ENCODE measurements at places on chromosomes 3 and 15.

GRCh38 chr3:143208976-143209714, 89.6 kb downstream of the CHST2 start:
- no peak for DNase-seq

- DNase-seq: no peak
Measured at GRCh38 chr3:165156757-165157420, 39.3 kb downstream of the SLITRK3 start.

DNA sequence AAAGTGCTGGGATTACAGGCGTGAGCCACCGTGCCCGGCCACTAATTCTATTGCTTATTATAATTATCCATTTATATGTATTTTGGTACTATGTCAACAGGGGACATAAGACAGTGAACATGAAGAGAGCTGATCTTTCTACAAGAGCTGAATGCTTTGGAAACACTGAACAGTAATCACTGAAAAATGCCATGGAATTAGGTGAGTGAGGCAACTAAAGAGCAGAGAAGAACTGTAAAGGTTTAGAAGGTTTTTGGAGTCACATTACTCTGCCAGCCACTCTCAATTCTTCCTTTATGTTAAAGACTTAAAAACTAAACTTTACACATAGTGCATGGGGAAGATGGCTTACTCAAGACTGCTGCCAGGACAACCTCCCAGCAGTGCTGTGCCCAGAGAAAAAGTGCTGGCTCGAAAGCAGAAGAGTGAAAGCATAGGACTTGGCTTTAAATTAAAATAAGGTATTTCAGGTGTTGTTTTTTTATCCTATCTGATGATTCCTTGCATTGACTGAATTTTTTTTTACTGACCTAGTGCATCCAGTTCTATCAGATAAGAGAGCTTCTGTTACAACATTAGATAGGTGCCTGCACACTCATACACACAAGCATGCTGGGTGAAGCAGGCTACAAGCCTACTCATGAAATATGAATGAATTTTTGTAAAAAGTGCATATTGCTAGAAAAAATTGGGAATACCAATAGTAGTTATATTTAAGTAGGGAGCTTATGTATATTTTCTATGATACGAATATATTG, 28.7 kb upstream of the CACNA2D3 start:
- peak; percentile 88 for DNase-seq

DNA sequence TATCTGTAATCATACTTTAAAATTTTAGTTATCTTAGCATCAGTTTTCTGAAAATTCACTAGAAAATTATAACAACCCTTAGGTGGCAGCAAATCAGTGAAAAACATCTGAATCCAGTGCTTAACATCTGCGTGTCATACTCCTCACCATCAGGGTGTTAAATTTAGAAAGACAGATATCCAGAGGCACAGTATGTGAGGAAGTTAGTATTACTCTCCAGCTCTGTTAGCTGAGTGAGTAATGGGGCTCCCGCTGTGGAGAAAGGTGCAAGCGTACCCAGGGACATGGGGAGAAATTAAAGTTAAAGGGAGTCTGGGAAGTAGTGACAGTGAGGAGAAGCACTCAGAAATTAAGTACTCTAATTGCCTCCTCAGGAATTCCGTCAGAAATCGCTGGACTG, 50.9 kb downstream of the CEP63 start:
- DNase-seq: no peak

DNA sequence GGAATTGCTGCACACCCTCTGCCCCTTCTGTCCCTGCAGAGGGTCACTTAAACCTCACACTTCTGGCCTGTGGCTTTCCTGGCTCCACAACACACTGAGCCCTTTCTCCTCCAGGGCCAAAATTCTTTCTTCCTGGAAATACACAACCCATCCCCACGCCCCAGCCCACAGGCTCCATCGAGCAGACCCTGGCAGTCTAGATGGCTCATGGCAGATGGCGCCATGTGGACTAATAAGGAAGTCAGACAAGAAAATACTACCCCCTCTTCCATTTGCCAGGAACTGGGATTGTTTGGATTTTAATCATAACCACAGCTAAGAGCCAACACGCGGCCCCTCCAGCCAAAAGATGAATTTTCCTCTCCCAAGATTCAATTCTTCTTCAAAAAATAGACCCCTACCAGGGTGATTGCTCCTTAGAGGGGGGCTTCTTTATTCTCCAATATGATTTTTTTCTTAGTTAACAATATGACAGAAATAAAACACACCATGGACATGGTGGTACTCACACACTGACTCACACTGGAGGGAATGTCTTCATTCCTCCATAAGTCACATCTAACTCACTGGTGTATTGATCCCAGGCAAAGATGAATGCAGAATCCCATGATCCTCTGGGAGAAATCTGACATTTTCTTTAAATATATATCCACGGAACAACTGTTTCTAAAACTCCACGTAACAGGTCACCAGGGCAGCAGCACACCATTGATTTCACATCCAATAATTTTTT, 111.5 kb downstream of the NTRK3 start:
- DNase-seq: no peak

GRCh38 chr3:197750858-197751737, 1.4 kb downstream of the FYTTD1 start:
- peak; percentile 34 for DNase-seq

GRCh38 chr3:188154809-188155574, 1.0 kb downstream of the LPP start:
- DNase-seq: no peak

- no peak for DNase-seq
Measured at GRCh38 chr3:134072881-134073582, 43.3 kb upstream of the SLCO2A1 start.

Data from trophoblast cell (in vitro differentiated cells and primary cell).